Anterior cingulate cortex (tissue), 58 donors: ENCODE measurements at places on chromosomes 12 and 14.

DNA sequence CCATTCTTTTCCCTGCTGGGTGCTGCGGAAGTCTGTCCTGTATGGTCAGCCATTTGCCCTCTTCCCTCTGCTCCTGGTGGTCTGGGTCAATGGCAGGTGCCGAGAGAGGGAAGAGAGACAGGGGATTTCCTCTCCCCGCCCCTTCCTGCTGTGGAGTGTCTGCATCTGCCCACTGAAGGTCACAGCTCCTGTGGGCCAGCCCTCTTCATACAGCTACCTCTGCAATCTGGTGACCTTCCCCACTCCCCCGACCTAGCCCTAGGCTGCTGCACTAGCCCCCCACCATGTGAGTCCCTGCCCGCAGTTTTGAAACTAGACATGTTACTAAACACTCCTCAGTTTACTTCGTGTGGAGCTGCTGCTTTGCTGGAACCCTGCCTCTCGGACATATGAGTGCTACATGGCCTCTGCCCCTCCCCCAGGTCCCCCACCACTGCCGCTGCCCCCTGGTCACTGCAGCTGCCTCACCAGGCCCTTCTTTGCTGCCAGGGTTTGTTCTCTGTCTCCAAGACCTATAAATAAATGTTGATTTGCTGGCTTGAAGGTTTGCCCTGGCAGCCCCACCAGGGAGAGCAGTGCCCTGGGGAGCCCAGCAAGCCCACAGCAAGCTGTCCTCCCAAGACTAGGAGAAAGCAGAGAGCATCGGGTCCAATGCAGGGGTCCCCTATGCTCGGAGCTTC is 102.9 kb downstream of the DPF3 start:
- DNase-seq, result no peak

- no peak for DNase-seq
Measured at GRCh38 chr12:10941916-10942607, 3.0 kb upstream of the TAS2R14 start.

- DNase-seq, result no peak
Measured at GRCh38 chr12:12171991-12172511, 94.8 kb downstream of the LRP6 start.

DNA sequence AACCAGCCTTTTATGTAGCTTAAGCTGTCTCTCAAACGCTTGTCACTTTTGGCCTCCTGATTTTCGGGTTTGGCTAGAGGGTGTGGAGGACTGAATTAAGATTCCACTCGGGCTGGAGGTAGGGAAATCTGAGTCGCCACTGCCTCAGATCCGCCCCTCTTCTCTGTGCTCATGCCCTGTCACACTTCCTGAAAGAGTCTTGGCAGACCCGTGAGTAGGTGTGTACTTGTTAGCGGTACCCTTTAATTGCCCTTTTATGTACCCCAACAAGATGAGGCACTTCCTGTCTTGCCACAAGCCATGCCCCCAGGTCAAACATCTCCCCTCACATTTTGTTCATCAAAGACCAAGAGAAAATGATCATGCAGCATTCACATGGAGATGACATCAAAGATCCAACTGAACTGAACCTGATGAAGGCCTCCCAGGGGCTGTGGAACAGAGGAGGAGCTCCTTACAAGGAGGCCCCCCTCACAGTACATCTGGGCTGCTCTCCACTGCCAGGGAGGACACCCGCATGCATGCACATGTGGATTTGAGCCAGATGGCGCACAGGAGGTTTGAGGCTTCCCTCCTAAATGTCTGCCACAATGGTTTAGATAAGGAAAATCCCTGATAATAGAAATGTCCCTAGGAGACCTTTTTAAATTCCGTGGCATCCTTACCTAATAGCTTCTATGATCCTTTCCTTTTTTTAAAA is 86.5 kb upstream of the CDKN3 start:
- no peak for DNase-seq

GRCh38 chr14:52266782-52267181 is 716 bp upstream of the PTGDR start:
- DNase-seq, result no peak

DNA sequence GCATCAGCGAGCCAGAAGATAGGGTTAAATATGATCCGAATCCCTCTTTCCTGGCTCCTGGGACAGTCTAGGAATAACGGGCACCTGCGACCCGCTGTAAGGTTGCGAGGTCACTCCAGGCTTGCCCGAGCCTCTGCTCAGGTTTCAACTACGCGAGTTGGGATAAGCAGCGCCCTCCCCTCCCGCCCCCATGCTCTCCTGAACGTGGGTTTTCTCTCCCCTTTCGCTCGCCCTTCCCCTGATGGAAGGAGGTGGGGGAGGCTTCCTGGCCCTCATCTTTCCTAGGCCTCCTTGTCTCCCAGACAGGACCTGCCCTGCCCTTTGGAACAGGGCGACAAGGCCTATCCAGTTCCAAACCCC is 753 bp upstream of the ATP5MC2 start:
- peak; percentile 82 for DNase-seq

GRCh38 chr14:65361920-65362319 is 50.6 kb upstream of the FUT8 start:
- DNase-seq, result no peak

GRCh38 chr14:77037938-77038568 is 9.5 kb upstream of the IRF2BPL start:
- no peak for DNase-seq

DNA sequence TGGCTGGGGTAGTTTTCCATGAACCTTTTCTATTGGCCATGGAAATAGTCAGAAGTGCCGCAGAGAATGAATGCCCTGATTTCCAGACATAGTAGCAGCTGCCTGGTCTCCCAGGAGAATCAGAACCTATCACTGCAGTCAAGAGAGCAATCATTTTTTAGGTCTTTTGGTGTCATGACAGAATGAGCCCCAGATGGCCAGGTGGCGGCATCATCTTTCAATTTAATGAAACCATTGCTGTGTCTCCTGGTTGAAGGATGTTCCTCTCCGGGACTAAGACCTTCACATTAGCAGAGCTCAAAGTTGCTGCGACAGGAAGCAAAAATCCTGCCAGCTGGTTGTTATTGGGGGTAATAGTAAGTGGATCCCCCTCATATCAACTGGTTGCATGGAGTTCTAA is 18.8 kb downstream of the TNFAIP2 start:
- no peak for DNase-seq

GRCh38 chr12:91413581-91414546 is 231.2 kb upstream of the DCN start:
- no peak for DNase-seq

- DNase-seq, result no peak
Measured at GRCh38 chr12:101855364-101855884, 22.0 kb upstream of the DRAM1 start.

- DNase-seq, result no peak
Measured at GRCh38 chr14:22464422-22465142, 124.4 kb downstream of the DAD1 start.

DNA sequence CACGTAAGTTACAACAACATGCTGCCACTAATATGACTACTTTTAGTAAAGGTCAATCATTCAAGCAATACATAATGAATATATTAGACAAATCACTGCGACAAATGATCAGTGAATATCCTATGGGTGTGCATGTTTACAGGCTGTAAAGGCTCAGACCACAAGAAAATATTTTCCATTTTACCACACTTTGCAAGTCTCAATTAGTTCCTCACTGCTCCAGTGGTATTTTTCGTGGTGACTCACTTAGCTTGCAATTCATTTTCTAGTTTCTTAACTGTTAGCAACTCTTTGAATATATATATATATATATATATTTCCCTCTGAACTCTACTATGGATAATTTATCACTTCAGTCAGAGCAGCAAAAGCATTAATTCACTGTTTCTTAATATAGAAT is 96.9 kb downstream of the EML5 start:
- no peak for DNase-seq

DNA sequence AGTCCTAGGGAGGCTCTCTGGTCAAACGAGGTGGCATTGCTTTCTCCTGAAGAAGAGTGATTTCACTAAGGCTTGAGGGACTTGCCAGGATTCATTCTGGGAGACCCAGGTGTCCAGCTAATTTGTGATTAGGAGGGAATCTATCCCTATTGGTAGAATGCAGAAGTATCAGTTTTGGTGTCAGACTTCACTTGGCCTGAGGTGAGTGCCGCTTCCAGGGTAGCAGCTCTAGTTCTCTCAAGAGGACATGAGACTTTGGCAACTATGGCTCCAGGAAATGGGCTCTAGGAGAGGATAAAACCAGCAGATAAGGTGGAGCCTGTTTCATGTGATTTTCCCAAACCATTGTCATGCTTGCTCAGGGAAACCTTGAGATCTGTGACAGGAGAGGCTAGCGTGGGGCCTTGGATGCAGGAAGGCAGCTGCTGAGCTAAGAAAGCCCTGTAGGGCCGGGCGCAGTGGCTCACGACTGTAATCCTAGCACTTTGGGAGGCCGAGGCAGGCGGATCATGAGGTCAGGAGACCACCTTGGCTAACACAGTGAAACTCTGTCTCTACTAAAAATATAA is 11.6 kb upstream of the TMEM117 start:
- no peak for DNase-seq

- DNase-seq, result no peak
Measured at GRCh38 chr12:113164014-113164413, 14.5 kb downstream of the CFAP73 start.

DNA sequence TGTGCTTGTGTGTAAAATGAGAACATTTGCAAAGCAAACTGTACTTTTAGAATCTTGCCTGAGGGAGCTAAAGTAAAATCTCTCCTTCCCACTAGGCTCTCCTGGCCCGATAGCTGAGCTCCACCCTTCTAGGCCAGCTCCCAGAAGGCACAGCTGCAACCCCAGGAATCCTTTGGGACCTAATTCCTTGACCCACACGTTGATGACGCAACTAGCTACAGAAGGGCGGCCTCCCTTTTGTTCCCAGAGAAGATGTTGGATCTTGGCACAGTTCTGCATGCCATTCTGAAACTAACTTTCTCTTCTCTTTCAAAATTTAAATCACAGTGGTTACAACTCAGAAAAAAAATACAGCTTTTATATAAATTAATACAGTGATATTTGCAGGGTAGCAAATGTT is 268.1 kb downstream of the EGLN3 start:
- no peak for DNase-seq

DNA sequence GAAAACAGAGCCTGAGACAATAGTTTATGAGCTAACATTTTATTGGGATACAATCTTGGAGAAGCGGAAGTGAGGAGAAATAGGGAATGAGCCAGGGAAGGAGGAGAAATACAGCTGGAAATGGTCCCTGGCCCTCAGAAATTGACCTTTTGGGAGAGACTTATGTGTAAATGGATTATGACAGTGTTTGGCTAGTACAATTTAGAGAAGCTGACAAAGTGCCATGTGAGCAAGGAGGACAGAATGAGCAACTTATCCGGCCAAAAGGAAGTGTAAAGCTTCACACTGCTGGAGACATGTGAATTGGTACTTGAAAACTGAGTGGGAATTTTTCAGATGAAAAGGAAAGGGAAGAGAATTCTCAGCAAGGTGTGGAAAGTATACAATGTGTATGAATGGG is 2.9 kb downstream of the GLIPR1 start:
- DNase-seq, result no peak

GRCh38 chr12:89836026-89836425 is 127.4 kb upstream of the ATP2B1 start:
- no peak for DNase-seq

- DNase-seq, result no peak
Measured at GRCh38 chr14:99573436-99574098, 30.4 kb downstream of the CCDC85C start.

GRCh38 chr14:96349286-96350075 is 13.7 kb downstream of the ATG2B start:
- no peak for DNase-seq

DNA sequence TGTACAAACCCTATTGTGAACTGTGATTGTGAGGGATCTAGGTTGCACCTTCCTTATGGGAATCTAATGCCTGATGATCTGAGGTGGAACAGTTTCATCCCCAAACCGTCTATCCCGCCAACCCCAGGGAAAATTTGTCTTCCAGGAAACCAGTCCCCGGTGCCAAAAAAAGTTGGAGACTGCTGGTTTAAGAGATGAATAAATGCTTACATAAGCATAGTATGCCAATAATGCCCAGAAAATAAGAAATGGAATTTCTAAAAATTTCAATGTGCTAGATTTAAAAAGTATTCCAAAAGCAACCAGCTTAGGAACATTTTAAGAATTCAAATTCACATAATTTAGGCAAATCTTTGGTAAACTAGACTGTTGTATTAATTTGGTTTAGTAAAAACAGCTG is 5.4 kb upstream of the RNU6-8 start:
- DNase-seq, result no peak

DNA sequence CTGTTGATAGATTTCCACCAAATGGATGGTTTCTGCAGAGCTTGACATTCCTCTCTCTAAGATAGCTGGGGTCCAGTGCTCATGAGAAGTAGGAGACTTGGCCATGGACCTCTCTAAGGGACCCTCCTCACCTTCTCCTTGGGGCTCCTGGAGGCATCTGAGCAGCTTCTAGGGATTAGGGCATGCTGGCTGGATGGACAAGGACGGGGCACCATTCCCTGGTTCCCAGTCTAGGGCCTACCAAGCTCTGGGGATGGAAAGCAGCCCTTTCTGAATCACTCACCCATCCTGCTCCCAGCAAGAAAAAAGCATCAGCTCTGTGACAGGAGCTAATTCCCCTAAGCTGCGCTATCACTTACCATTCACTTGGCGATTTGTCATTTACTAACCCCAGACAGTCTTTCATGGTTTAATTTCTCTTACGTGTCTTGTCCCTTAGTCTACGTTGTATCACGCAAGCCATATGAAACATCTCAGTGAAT is 39.5 kb downstream of the VWF start:
- no peak for DNase-seq

DNA sequence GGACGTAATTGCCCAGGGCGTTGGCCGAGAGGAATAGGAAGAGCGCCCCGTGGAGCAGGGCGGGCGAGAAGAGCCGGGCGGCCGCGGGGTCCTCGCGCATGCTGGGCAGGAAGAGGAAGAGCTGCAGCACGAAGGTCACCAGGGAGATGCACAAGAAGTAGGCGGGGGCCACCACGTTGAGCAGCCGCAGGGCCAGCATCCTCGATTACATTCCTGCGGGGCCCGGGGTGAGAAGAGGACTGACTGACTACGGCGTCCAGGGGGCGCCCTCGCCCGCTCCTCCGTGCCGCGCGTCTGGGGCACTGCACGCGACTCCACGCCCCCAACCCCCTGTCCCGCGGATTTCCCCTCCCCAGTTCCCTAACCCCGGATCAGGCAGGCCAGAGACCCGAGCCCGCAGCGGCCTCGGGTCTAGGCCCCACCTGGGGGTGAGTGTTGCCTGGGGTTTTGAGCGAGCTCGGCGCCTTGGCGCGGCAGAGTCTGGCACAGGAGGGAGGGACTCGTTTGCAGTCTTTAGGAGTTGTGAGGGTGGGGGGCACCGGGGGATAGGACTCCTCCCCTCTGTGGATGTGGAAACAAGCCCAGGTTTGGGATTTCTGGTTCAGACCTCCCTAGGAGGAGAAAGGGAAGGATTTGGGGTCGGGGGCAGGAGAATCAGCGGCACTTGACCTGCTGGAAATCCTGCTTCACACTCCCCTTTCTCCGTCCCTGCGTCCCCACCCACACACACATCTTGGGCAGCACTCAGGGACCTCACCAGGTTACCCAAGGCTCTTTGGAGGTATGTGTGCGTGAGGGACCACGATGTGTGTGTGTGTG is 1.8 kb downstream of the ZDHHC22 start:
- DNase-seq, result peak; percentile 17

DNA sequence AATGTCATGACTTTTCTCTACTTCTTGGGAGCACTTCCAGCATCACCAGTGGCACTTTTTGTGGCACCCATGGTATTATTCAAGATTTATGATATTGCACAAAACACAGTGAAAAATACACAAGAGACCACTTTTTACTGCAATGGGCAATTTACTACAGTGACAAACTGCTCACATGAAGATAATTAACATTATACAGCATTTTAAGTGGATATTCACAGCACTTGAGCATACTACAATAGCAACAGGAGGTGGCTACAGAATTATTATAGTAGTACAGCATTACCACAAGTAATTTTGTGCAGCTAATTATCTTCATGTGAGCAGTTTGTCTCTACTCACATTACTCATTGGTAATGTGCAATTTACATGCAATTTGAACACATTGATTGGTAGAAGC is 18.3 kb downstream of the IL26 start:
- no peak for DNase-seq
